Progenitor cell of endocrine pancreas (in vitro differentiated cells): ENCODE measurements at places on chromosomes 4 and X.

DNA sequence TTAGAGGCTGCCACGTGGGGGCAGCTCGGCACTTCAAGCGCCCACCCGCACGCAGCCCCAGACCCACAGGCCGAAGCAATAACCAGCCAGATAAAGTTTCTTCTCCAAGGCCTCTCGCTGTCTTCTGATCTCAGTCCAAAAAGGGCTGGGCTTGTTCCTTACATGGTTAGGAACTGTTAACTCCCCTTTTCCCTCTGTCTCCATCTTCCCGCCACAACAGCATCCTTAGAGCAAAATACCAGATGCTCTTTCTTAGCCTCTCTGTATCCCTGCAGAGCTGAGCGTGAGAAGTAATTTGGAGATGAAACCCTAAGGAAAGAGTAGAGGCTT, 23.4 kb upstream of the KIAA1210 start:
- DNase-seq = no peak

DNA sequence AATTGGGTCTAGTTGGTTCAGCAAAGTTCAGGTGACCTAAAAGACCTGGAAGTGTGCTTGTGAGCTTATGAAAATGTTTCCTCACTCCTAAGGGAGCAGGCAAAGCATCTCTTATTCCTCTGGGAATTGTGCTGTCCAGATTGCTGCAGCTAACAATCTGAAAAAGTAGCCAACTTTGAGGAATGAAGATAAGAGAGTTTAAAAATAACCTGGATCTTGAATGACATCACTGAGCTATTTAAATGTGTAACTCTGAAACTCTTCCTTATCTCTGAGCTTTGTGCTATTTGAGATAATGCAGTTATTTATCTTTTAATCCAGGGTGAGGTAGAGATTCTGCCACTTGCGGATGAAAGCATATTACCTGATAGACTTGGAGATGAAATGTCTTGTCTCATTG, 384.8 kb downstream of the PPP4R3C start:
- no peak for DNase-seq

DNA sequence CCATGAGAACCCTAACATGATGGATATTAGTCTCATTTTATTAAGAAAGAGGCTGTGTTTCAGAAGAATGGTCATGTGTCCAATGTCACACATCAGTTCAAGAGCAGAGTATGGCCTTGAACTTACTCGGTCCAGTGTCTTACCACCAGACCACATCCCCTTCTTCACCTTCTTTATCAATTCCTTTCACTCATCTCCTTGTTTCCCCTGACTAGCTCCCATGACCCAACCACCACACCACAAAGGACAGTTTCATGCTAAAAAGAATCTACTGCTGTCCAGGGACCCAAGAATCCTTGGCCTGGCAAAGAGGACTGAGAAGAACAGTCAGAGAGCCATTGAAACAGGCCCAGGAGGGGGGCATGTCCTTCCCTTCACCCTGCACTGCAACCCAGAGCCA, 33.6 kb upstream of the MSN start:
- DNase-seq = no peak

DNA sequence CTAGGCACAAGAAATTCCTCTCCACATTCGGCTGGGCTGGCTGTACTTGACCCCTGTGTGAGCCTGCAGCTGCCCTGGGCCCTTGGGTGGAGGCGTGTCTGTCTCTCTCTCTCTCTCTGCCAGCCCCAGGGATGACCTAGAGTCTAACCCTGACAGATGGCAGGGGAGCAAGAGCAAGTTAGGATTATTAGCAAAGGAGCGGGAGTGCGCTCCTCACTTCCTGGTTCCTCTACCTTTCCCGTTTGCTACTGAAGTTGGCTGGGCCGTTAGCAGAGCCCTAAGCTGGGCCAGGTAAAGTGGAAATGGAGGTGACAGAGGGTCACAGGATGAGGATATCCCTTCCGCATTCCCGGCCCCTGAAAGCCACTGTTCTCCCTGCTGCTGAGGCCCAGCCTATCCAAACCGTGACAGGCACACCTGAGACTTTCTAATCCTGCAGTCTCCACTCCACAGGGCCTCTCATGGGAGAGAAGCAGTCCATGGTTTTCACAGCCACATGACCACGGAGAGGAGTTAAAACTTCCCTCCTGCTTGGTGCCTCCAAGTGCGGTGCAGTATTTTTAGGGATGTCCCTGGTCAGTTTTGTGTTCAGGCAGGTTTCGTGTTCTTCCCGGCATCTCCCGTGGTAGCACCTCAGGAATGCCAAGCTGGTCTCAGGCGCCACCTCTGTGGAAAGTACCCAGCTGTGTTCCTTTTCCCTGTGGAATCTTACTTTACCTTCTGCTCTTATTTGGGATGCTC, 79.3 kb downstream of the CLDN22 start:
- DNase-seq = no peak

DNA sequence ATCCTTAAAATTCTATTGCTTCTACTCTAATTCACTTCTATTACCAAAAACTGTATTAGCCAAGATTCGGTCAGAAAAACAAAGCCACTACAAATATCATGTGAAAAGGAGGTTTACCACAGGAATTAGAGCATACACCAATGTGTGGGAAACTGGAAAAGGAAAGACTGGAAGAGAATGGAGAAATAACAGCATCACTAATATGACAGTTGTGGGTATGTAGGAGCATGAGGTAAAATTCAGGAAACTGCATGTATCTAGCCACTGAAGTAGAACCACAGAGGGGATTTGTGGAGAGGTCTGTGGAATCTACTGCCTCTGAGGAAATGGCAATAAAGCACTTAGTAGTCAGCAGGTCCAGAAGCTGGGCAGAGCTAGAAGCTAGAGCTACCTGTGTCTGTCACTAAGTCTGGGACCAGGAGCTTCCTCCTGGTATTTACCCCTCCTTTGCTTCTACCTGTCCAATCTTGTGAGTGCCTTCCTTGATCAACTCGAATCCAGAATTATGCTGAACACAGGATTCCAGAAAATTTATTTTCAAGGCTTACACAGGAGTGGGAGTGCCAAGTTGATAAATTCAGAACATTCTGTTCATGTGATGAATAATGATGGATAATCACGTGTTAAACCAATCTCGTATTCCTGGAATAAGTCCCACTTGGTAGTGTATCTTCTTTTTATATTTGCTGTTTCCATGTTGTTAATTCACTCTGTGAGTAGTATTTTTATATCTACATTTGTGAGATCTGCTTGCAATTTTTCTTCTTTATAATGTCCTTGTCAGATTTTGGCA, 52.6 kb downstream of the NAF1 start:
- no peak for DNase-seq

DNA sequence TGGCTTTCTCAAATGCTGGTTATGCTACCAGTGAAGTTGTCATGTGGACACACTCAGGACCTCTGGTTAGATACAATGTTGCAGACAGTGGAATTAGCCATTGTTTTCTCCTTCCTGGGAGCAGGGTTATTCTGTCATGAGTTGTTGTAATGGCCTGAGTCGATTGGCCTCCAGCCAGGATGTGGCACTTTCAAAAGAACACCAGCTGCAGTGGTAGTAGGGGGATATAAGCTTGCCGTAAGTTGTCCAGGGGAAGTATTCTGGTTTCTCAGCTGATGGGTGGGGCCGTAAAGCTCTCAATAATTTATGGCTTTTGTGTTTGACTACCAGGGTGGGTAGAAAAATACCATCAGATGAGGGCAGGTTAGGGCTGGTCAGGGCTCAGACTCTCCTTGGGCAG, 697.5 kb upstream of the GNPDA2 start:
- DNase-seq = no peak

GRCh38 chrX:130267956-130268448, 697 bp downstream of the ZNF280C start:
- no peak for DNase-seq

GRCh38 chrX:110412971-110413726, 54.5 kb downstream of the RTL9 start:
- peak; percentile 76 for DNase-seq

GRCh38 chrX:20230406-20230805, 36.3 kb downstream of the RPS6KA3 start:
- no peak for DNase-seq

GRCh38 chr4:1329408-1330371, 17.3 kb upstream of the UVSSA start:
- no peak for DNase-seq

GRCh38 chrX:153776120-153776599, 4.7 kb upstream of the SRPK3 start:
- no peak for DNase-seq
